ENCODE measurements at places on chromosomes 12 and 14. TPM values are rescaled to one million over a fixed set of nuclear protein-coding genes. Genes with fewer than 3 reads are reported as not detected.
A peak's percentile ranks its signal among the peaks of the same experiment; 100 is the strongest.

DNA sequence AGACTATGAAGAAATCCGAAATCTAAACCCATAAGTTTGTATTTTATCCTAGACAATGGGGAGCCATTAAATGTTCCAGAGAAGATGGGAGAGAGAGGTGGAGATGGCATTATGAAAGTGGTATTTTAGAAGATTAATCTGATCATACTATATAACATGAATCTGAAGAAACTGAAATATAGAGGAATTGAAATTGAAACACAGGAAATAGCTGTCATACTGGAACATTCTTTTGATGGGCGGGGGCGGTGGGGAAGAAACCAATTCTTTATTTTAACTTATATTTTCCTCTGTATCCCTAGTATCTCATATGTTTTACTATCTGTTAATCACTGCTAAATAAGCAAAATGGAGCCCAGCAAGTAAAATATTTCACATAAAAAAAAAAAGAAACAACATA is 27.0 kb upstream of the FOXN3 start:
- peak; percentile 19 for DNase-seq

- no peak for DNase-seq
Observed at GRCh38 chr14:59376686-59377085, 88.5 kb downstream of the GPR135 start.

DNA sequence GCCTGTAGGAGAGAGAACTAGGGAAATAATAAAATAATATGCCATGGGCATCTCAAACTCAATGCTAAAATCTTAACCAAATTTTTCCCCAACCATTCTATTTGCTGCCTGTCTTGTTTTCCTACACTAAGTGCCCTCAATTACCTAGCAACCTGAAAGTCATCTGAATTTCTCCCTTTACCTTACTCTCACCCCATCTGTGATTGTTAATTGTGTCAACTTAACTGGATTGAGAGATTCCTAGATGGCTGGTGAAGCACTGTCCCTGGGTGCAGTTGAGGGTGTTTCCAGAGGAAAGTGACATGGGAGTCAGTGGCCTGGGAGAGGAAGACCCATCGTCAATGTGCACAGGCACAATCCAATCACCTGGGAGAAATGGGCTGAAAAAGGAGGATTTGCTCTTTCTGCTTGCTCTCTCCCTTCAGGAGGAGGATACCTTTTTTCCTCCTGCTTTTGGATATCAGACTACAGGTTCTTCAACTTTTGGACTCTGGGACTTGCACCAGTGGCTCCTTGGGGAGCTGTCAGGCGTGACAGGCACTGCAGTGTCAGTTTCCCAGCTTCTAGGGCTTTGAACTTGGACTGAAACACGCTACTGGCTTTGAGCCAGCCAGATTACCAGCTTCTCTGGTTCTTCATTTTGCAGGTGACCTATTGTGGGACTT is 100.1 kb downstream of the PPP1R12A start:
- no peak for DNase-seq

The GLT8D2 gene
- total RNA-seq = 4.8 TPM

The TAS2R50 gene
- 1.2 TPM for total RNA-seq

- DNase-seq = no peak
Observed at GRCh38 chr14:95876761-95877538, at the start of gene TUNAR. Gene TUNAR (plus strand): TSS chr14:95876832.

- peak; percentile 66 for DNase-seq
Observed at GRCh38 chr12:55724226-55724939, 4.2 kb downstream of the RDH5 start.

GRCh38 chr12:26705851-26706250 is 127.1 kb downstream of the ITPR2 start:
- DNase-seq = no peak

All from dermis microvascular lymphatic vessel endothelial cell (primary cell).